ENCODE measurements at places on chromosomes 6 and 20.

DNA sequence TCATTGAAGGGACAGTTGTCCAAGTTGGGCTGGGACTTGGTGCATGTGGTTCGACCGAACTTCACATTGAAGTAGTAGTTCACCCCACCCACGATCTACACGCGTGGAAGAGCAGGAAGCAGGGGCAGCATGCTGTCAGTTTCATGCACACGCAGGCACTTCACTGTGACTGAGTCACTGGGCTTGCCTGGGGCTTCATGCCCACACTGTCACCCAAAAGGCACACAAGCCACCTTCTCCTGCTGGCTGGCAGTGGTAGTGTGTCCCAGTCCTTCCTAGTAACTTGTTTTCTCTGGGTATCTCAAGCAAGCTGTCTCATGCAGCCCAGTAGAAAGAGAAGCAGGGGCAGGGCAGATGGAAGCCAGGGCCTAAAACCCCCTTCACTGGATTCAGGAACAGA, 2.0 kb downstream of the CST5 start:
- no peak for DNase-seq

DNA sequence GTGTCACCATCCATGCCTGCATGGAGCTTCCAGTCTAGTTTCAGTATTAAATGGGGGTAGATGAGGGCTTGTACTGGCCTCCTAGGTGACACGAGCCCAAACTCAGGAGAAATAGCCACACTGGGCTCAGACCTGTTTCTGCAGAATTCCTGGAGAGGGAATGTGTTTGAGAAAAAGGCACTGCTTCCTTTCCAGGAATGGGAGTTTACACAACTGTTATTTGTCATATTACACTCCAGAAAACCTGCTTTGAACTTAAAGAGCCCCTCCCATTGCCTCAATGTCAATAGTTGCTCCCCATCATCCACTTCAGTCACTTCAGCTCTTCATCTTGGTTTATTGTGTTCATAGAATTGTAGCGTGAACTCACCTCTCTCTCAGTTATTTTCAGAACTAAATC, 151.5 kb downstream of the CFAP61 start:
- DNase-seq = no peak

DNA sequence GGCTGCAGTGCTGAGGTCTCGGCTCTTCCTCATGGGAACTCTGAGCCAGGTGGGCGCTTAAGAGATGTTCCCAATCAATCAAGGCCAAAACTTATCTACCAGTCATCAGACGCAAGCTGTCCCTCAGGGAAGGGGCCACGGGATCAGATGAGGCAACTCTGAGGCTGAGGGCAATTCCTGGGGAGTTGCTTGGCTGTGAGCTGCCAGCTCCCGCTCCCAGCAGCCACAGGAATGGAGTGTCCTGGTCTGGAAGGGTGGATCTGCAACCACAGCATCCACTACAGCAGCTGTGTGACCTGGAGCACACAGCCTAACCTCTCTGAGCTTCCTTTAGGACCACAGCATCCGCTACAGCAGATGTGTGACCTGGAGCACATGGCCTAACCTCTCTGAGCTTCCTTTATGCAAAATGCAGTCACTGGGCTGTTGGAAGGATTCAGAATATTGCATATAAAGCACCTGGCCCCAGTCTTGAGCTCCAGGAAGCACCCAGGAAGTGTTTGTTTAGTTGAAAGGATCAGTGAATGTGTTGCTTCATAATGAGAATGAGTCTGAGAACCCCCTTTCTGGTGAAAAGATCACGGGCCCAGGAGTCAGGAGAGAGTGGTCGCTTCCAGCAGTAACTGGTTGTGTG, 60.9 kb downstream of the TFAP2C start:
- DNase-seq = no peak

GRCh38 chr20:54190217-54190616, 16.4 kb upstream of the CYP24A1 start:
- no peak for DNase-seq

DNA sequence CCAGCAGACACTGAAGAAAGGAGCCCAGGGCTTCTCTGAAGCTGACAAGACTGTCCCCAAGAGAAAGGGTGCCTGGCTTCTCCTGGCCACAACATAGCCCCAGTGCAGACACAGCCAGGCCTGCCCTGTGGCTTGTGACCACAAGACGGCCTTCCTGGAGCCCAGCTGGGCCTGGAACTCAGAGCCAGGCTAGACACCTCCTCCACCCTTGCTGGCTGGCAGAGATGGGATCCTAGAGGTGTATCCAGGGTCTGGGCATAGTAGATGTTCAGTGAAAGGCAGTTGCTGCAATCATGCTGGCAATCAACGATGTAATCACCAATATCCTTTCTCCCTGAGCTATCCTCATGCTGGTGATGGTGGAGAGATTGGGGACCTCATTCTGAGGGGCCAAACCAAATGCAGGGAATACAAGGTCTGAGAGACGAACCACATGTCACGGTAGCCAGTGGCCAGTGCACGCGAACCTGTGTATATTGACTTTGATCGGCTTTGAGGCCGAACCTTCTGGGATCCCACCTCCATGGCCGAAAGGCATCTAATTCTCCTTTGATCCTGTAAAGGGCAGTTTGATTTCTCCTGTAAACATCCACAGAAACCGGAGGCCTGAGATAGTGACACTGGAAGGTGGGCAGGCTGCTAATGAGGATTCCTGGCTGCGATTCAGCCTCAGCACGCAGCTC, 115.2 kb downstream of the PSMB1 start:
- DNase-seq = peak; percentile 50

GRCh38 chr20:60903325-60903971, 348.6 kb upstream of the CDH4 start:
- no peak for DNase-seq

- no peak for DNase-seq
Observed at GRCh38 chr20:37888641-37889040, 14.3 kb upstream of the VSTM2L start.

DNA sequence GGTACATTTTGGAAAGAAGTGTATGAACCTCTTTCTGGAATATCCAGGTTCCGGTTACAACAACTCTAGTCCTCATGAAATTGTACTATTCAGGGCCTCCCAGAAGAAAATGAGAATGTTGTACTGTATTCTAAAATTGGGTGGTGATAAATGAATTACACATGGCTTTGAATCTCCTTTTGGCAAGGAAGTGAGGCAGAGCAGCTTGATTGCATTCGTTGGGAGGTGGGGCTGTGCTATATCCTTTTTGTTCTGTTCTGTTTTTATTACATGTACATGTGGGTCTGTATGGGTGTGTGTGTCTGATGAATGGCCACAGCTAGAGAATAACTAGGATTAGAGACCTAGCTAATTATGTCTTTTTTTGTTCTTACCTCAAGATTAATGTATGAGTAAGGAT, 37.8 kb upstream of the SNRPB2 start:
- DNase-seq = no peak

DNA sequence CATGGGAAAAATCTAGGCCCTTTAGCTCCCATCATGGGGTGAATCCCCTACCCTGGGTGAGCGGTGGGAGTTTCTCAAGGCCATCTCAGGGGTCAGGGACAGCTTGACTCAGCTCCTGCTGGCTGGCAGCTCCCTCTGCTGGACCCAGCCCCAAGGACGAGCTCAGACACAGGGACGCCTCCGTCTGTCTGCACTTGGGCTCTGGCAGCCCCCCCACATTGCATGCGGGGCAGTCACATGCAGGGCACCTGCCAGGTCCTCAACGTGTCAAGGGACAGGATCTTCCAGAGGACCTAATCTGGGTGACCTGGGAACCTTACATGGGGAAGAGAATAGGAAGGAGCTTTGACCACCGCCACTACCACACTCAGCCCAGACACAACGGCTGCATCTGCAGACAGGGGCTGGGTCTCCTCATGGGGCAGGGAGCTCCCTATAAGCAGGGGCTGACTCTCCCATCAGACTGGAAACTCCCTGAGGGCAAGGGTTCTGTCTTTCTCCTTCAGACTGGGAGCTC, 173.4 kb downstream of the MRPL14 start:
- no peak for DNase-seq

GRCh38 chr6:39948199-39948791, 14.0 kb upstream of the MOCS1 start:
- DNase-seq = no peak

- DNase-seq = no peak
Observed at GRCh38 chr6:11331111-11331510, 98.6 kb upstream of the NEDD9 start.

GRCh38 chr6:44190715-44191114, 26.0 kb upstream of the MYMX start:
- DNase-seq = no peak

- no peak for DNase-seq
Observed at GRCh38 chr20:32980131-32980941, 23.9 kb downstream of the SUN5 start.

GRCh38 chr6:7939864-7940228, 29.3 kb upstream of the TXNDC5 start:
- DNase-seq = no peak

GRCh38 chr6:39313526-39314272, 520 bp downstream of the KCNK17 start:
- no peak for DNase-seq

DNA sequence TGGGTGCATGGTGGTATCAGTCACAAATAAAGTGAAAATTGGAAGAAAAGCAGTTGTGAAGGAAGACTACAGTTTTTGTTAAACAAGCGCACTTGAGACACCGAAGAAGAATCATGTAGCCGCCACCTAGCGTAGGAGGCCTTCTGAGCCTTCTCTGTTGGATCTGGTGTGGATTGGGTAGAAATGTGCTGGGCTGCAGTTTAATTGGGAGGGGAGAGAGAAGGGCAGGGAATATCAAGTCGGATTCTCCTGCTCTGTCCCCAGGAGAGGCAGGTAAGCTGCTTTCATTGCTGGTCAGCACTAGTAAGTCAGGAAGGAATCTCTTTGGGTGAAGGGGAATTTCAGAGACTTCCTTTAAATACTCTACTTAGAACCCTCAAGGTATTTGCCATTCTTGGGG, 1.2 kb upstream of the FABP7 start:
- no peak for DNase-seq

GRCh38 chr20:37119356-37120036, 23.7 kb upstream of the RBL1 start:
- DNase-seq = no peak

DNA sequence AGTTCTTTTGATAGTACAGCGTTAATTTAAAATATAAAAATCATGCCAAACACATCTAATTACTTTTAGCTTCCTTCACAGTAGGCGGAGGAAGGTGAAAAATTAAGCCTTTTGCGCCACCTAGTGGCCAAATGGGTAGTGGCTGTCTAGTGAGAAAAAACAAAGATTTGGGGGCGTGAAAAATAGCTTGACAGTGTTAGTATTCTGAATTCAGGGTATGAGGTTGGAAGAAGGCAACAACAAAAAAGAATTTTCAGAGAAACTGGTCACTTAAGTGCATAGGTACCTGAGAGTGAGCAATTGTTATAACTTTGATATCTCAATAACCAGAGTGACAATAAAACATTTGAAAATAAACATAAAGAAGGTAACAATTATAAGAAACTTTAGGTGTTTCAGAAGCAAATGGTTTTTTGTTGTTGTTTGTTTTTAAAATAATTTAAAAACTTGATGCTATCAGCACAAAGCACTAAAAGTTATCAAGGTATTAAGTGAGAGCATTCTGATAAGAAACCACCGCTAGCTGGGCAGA, 14.3 kb downstream of the PSMB9 start:
- DNase-seq = peak; percentile 66

- no peak for DNase-seq
Observed at GRCh38 chr6:12548526-12548925, 168.0 kb upstream of the PHACTR1 start.

- no peak for DNase-seq
Observed at GRCh38 chr6:166737261-166737660, 110.2 kb upstream of the RPS6KA2 start.

DNA sequence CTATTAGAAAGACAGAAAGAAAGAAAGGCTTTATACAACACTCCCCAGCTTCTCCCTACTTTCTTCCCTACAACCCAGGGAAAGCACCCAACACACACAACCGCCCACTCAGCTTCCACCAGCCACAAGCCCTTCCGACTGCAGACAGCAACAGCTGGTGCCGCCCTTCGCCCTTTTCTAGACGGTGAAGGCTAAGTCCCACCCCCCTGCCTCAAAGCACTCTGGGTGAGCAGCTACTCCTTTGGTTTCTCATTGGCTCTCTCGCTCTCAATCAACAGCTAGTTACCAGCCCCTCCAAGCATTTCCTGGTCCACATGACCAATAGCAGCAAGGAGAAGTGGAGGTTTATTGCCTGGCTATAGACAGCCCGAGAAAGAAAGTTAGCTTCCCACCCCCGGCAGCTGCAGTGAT, 230.1 kb upstream of the MOCS1 start:
- no peak for DNase-seq

- no peak for DNase-seq
Observed at GRCh38 chr6:107546691-107547450, 57.0 kb downstream of the SOBP start.

GRCh38 chr6:111625461-111626391, 20.0 kb upstream of the TRAF3IP2 start:
- no peak for DNase-seq
